Lung microvascular endothelial cell (primary cell): ENCODE measurements at places on chromosomes 12 and 14.

DNA sequence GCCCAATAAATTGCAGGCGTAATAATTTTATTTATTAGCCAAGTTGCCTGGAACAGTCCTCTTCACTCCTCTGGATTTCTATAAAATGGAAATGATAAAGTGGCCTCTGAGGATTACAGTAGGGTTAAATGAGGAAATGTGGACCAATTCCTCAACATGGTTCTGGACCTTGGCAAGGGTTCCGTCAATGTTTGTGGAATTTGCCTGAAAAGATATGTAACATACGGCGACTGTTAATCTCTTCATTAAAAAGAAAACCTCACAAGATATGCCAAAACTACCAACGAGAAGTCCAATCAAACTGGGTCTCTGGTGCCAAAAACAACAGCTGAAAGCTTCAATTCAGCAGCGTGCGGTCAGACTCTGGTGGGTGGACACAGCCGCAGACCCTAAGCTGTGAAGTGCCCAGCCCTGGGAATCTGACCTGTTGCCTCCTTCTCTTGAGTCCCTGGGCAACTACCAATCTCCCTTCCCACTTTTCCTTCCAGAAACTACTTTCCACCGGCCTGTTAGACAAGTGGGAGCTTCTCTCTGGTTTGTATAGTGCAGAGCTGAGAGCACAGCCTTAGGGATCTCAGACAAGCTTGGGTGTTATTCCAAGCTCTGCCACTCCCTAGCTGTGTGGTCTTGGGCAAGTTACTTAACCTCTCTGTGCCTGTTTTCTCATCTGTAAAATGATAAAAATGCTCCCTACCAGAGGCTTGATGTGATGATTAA, 190.5 kb upstream of the GSC start:
- no peak for DNase-seq

GRCh38 chr14:20866963-20867362, 24.2 kb upstream of the RNASE3 start:
- peak; percentile 30 for DNase-seq

- no peak for DNase-seq
These were observed 81.4 kb upstream of the NCOR2 start for GRCh38 chr12:124648710-124649384.

- no peak for DNase-seq
These were observed 176.0 kb downstream of the DACT1 start for GRCh38 chr14:58813745-58814144.

DNA sequence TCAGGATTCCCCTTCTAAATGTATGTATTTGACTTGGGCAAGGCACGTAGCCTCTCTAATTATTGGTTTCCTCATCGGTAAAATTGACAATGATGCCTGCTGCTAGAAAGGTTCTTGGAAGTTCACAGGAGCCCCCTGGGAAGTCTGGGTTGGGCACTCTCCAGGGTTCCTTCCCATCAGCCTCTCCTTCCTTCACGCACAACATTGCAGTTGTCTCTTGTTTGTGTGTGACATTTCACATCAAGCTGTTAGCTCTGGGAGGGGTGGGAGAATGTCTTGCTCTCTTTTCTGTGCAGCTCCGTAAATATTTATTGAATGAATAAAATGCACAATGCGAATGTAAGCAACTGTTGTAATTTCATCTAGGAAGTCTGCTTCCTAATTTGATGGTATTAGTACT, 153.2 kb upstream of the PRICKLE1 start:
- DNase-seq, result no peak

GRCh38 chr14:49250109-49250508, 336.1 kb downstream of the RPS29 start:
- no peak for DNase-seq

- DNase-seq, result peak; percentile 28
These were observed 663 bp downstream of the PTGER2 start for GRCh38 chr14:52314595-52315354.

DNA sequence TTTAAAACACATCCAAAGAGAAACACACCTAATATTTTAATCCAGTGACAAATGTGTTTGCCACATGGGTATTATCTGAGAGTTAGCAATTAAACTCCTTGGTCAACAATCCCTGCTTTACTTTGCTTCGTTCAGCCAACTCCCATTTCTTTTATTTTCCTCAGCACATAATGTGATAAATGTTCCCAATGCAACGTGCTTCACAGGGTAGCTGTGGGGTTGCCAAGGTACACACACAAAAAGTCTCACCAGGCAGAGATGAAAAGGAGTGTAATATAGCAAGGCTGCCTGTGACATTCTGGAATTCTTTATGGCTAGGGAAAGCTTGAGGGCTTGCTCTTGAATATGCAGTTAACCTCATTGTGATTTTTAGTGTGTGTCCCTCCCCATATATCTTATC, 208.0 kb upstream of the DIO2 start:
- DNase-seq, result no peak
